CD8-positive, alpha-beta memory T cell (primary cell): ENCODE measurements at places on chromosomes 3 and 15. TPM values are rescaled to one million over a fixed set of nuclear protein-coding genes. Genes with fewer than 3 reads are reported as not detected.

CTXN2 gene
- polyA plus RNA-seq: not detected

DNA sequence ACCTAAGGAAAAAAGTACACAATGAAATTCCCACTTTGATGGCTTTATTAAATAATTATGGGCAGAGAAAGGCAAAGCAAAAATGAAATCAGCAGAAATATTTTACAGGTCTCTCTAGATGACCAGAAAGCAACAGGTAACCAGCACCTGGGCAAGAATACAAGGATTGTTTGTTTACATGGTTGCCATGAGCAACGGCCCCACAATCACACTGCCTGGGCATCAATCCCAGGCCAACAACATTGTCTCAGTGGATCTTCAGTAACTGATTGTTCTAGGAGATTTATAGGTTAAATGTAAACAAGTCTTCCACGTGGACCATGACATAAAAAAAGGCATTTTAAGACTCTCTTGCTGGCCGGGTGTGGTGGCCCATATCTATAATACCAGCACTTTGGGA lies 82.6 kb downstream of the PDZRN3 start:
- H3K4me3 ChIP-seq: no peak overlapping the region
- H3K4me1 ChIP-seq: no peaks in the 10 kb centered on the region
- no peaks in the 10 kb centered on the region for H3K27me3 ChIP-seq
- no peak for DNase-seq

DNA sequence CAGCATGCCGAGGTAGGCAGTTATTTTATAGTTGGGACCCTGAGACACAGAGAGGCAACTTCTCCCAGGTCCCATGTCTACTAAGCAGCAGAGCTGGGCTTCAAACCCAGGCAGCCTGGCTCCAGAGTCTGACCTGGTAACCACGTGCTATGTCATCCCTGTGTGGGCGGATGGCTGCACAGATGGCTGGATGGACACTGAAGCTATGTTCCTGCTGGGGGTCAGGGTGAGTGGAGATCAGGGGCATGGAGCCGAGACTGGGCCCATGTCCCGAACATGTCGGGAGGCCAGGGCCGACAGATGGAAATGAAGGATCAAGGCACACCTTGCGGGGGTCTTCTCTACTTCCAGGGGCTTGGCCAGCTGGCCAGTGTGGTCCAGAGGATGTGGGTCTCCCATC lies 9.3 kb upstream of the FBLN2 start:
- peaks cover 11% of the 10 kb centered on the region for H3K4me1 ChIP-seq
- H3K27me3 ChIP-seq: no peaks in the 10 kb centered on the region
- H3K36me3 ChIP-seq: no peaks in the 10 kb centered on the region
- H3K4me3 ChIP-seq: no peak overlapping the region

TIPIN gene
- polyA plus RNA-seq: 9.1 TPM

GRCh38 chr3:49244581-49245205 lies 32.3 kb downstream of the C3orf62 start:
- no peaks in the 10 kb centered on the region for H3K4me1 ChIP-seq
- H3K36me3 ChIP-seq: no peaks in the 10 kb centered on the region
- DNase-seq: no peak
- H3K27me3 ChIP-seq: no peaks in the 10 kb centered on the region

DNA sequence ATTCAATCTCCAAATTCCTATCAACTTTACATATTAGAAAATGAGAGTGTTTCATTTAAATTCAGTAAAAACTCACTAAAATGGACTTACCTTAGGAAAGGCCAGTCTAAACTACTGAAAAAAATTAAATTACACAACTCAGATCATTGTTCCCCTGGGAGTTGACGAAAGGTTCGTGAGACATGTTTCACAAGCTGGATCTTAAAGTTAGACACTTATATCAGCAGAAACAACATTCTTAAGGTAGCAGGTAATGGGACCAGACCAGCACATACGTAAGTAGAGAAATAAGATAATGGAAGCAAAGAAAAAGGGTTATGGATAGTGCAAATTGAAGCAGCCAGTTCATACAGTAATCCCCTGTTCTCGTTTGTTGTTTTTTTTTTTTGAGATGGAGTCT lies 8.9 kb downstream of the RFX7 start:
- no peak for DNase-seq
- no peaks in the 10 kb centered on the region for H3K27me3 ChIP-seq
- H3K4me1 ChIP-seq: no peaks in the 10 kb centered on the region
- no peak overlapping the region for H3K27ac ChIP-seq
- H3K4me3 ChIP-seq: no peak overlapping the region

DNA sequence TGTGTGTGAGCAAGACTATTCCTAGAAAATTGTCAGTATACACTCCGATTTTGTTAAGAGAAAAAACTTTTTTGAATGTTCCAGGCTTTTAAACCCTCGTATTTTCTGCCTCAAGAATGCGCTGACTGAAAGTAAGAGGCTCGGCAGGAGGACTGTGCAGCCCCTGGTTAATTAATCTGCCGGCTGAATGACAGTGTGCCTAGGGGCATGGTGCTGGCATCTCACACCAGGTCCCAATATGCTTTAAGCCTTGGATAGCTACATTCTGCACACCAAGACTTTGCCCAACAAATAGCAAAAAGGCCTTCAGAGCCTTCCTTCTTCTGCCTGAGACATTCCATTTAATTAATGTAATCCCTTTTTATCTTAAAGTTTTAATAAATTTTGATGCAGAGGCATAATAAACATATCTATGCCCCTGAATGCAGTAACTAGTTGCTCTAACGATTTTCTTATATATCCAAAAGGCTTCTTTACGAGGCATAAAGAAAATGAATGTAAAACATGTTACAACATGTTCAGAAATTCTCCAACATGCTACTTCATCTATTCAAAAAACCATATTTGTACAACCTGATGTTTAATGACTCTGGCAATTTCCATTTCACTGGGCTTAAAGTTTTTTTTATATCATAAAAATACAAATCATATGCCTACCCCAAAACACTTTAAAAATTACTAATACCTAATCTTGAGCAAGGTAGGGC lies 37.9 kb downstream of the DPH6 start:
- H3K27me3 ChIP-seq: no peaks in the 10 kb centered on the region
- H3K4me3 ChIP-seq: no peak overlapping the region
- no peaks in the 10 kb centered on the region for H3K36me3 ChIP-seq
- DNase-seq: no peak
- H3K4me1 ChIP-seq: no peaks in the 10 kb centered on the region

DNA sequence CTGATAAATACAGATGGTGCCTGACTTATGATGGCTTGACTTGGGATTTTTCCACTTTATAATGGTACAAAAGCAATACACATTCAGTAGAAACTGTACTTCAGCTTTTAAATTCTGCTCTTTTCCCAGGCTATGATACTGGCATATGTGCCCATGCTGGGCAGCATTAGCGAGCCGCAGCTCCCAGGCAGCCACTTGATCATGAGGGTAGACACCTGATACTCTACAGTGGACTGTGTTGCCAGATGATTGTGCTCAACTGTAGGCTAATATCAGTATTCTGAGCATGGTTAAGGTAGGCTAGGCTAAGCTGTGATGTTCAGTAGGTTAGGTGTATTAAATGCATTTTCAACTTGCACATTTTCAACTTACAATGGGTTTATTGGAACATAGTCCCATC lies 17.7 kb upstream of the FEM1B start:
- H3K36me3 ChIP-seq: no peaks in the 10 kb centered on the region
- peaks cover 2% of the 10 kb centered on the region for H3K27me3 ChIP-seq
- H3K27ac ChIP-seq: no peak overlapping the region
- H3K4me3 ChIP-seq: no peak overlapping the region

GRCh38 chr15:77014132-77015081 lies 19.5 kb downstream of the PSTPIP1 start:
- H3K36me3 ChIP-seq: peaks cover 5% of the 10 kb centered on the region
- no peak for DNase-seq
- H3K27me3 ChIP-seq: no peaks in the 10 kb centered on the region
- H3K4me3 ChIP-seq: peak overlapping the region; percentile 37
- peak overlapping the region; percentile 64 for H3K27ac ChIP-seq

MTFMT gene
- 20.2 TPM for polyA plus RNA-seq

DNA sequence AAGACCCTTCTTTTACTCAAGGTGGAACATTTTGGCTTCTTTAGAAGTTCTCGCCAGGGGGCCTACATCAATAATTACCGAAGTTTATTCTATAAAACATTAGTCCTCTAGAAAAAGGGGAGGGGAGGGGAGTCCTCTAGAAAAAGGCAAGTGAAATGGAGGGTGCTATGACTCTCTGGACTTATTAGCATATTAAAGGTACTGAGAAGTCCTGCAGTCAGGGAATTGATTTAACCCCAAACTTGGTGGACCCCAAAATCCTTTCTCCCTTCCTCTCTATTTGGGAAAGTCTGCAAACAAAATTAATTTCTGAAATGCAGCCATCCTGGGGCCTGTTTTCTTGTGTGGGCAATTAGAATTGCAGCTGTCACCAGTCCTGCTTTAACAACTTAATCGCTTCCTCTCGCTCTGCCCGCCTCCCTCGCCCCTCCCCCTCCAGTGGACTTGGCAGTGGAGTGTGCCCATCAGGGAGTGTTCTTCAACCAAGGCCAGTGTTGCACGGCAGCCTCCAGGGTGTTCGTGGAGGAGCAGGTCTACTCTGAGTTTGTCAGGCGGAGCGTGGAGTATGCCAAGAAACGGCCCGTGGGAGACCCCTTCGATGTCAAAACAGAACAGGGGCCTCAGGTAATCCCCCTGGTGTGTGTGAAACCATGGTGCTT lies 18.9 kb upstream of the LRRK1 start:
- no peaks in the 10 kb centered on the region for H3K4me1 ChIP-seq
- H3K27ac ChIP-seq: no peak overlapping the region
- DNase-seq: no peak

DNA sequence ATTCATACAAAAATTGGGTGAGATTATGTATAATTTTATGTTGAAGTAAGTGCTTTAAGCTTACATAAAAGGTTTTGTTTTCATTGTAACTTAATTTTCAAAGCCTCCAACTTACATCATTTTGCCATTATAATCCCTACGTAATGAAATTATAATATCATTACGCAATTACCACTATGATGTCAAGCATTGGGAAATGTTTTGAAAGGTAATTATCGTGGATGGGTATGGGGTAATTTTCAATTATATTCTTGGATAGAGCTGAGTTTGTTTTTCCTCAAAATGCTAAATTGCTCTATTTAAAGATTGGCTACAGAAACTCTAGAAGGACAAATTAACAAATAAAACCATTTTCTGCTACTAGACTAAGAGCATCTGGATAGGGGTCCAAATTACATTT lies 80.2 kb upstream of the FAM3D start:
- no peaks in the 10 kb centered on the region for H3K36me3 ChIP-seq
- H3K27me3 ChIP-seq: no peaks in the 10 kb centered on the region
- no peaks in the 10 kb centered on the region for H3K4me1 ChIP-seq
- DNase-seq: no peak
- no peak overlapping the region for H3K4me3 ChIP-seq

DNA sequence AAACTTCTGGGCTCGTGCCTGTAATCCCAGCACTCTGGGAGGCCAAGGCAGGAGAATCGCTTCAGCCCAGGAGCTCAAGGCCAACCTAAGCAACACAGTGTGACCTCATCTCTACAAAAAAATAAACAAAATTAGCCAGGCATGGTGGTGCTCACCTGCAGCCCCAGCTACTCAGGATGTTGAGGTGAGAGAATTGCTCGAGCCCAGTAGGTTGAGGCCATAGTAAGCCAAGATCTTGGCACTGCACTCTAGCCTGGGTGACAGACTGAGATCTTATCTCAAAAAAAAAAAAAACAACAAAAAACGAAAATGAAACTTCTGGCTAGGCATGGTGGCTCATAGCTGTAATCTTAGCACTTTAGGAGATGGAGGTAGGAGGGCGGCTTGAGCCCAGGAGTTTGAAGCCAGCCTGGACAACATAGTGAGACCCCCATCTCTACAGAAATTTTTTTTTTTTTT lies 53.7 kb downstream of the PIK3CB start:
- H3K4me1 ChIP-seq: peaks cover 23% of the 10 kb centered on the region
- peak overlapping the region; percentile 49 for H3K27ac ChIP-seq

DNA sequence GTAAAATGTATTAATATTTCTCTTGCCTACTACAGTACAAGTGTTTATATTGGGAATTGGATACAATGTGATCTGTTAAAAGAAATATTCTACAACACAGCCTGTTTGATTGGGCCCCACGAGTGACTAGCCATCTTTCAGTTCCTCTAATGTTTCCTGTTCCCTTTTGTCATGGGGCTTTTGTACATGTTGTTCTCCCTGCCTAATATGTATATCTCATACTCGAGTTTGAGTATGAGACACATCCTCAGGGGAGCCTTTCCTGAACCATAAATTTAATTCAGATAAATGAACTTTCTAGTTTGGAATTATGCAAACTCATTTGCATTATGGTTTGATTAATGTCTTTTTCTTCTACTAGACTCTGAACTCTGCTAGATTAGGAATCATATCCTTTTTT lies 65.5 kb downstream of the MEF2A start:
- H3K36me3 ChIP-seq: peaks cover 8% of the 10 kb centered on the region
- H3K27ac ChIP-seq: no peak overlapping the region
- peaks cover 2% of the 10 kb centered on the region for H3K4me1 ChIP-seq
- H3K4me3 ChIP-seq: no peak overlapping the region

DNA sequence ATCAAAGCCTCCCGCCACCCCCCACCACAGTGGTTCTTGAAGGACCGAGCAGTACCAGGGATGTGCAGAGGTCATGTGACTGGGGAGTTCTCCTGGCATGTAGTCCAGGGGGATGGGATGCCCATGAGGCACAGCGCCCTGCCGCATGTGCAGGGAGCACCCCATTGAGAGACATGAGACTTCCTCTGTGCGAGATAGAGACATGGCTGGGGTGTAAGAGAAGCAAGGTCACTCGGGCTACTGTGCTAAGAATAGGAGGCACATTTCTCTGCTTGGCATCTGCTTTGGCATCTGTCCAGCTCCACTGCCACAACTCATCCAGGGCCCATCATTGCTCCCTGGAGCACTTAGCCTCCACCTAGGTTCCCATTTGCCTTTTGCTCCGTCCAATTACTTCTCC lies 2.4 kb upstream of the CYP1A1 start:
- H3K4me1 ChIP-seq: peaks cover 7% of the 10 kb centered on the region
- H3K27ac ChIP-seq: no peak overlapping the region
- DNase-seq: no peak

DNA sequence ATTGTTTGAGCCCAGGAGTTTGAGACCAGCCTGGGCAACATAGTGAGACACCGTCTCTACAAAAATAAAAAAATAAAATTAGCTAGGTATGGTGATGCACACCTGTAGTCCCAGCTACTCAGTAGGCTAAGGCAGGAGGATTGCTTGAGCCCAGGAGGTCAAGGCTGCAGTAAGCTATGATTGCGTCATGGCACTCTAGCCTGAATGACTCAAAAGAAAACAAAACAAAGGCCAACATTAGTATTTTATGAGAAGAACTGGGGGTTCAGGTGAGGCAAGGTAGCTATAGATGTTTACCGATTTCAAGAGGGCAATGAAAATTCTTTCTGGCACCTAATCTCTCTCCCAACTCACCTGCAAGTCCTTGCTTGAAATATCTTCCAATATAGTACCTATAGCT lies 77.2 kb downstream of the GREM1 start:
- no peak overlapping the region for H3K4me3 ChIP-seq
- H3K27me3 ChIP-seq: no peaks in the 10 kb centered on the region
- H3K36me3 ChIP-seq: no peaks in the 10 kb centered on the region

DNA sequence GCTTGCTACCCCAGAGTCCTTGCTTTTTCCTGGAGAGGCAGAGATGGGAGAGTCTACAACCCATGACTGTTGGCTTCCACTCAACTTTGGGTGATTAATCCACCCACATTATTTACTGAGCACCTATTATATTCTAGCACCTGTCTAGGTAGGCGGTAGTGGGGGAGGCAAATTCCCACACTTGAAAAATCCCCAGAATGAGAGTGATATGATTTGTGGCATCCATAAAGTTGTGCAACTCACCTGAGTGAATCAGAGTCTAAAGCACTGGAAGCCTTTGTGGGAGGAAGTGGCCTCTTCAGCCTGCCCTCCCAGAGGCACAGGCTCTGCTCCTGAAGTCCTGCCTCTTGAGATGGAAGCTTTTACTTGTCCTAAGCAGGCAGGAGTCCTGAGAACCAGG lies 40.4 kb upstream of the CTNNB1 start:
- DNase-seq: no peak
- no peaks in the 10 kb centered on the region for H3K4me1 ChIP-seq
- H3K27me3 ChIP-seq: no peaks in the 10 kb centered on the region
- no peaks in the 10 kb centered on the region for H3K36me3 ChIP-seq
- no peak overlapping the region for H3K27ac ChIP-seq
